CD8-positive, alpha-beta T cell (primary cell): ENCODE measurements at places on chromosomes 6 and 20.

DNA sequence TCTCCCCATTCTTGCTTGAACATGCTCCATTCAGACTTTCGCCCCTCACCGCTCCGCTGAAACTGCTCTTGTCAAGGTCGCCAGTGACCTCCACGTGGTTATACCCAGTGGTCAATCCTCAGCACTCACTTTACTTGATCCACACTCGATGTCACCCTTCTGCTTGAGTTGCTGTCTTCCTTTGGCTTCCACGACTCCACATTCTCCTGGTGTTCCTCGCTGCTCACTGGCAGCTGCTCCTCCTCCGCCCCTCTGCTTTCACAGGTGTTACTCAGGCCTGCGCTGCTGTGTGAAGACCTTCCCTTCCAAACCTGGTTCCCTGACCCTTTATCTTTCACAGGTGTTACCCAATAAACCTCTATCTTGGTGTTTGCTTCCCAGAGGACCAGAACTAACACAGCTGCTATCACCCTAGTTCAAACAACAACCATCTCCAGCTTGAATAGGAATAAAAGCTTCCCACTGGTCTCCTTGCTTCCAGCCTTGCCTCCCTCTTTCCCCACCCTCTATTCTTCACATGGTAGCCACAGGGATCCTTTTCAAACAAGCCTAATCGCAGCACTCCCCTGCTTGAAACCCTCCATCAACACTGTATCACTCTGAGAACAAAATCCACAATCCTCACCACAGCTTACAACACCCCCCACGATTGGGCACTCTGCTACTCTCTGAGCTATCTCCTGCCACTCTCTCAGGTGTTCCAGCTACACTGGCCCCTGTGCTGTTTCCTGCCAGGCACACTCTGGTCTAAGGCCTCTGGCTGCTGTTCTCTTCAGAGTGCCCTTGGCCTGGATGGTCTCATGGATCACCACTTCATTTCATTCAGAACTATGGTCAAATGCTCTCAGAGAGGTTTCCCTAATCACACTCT lies 10.7 kb downstream of the PPIL1 start:
- no peak for DNase-seq

- DNase-seq: no peak
Observed at GRCh38 chr6:137787016-137787415, 80.0 kb upstream of the TNFAIP3 start.

GRCh38 chr6:4606821-4607704 lies 169.1 kb upstream of the CDYL start:
- DNase-seq: no peak

GRCh38 chr6:169391473-169392071 lies 137.9 kb upstream of the THBS2 start:
- DNase-seq: no peak

GRCh38 chr6:137625808-137626207 lies 131.6 kb upstream of the OLIG3 start:
- no peak for DNase-seq

GRCh38 chr6:118719351-118720124 lies 68.1 kb upstream of the CEP85L start:
- DNase-seq: peak; percentile 23

DNA sequence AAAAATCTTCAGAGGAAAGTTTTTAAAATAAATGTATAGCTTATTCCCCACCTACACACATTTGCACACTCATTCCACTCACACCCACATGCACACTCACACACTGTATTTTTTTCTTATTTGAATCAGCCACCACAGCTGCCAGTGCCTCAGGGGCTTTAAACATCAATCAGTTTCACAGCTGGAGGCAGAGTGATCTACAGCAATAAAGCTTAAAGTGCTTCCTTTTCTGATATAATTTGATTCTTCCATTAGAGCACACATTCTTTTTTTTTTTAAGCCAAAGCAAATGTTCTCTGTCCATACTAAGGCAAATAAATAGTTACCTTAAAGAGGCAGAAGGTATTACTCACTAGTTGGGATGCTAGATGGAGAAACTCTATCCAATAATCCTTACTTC lies 498.8 kb upstream of the POU3F2 start:
- no peak for DNase-seq

DNA sequence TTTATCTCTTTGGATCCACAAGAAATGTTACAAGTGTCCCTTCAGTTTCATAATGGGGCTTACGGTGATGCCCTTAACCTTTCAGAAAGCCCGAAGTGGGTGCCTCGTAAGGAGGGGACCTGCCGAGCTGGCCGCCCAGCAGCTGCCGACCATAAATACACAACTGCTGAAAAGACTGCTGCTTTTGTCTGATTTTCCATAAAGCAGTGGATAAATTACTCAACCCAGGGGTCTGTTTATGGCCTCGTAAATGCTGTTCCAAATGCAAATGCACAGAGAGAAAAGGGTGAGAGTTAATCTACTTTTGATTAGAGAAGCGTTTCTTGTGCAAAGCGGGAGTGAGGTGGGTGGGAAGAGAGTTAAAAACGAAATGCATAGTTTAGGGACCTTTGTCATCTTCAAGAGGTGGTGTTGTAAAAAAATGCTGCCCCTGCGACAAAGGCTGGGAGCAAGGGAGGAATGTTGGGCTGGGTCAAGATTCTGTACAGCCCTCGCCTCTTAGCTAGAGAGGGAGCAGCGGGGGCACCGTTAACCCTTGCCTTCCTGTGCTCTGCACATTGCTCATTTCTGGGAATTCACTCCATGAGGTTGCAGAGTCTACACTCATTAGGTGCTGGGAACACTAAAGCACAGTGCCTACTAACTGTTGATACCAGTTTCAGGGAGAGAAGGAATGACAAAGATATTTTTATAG lies 112.0 kb upstream of the MTHFD1L start:
- DNase-seq: no peak

- no peak for DNase-seq
Observed at GRCh38 chr6:17966451-17966850, 21.0 kb downstream of the KIF13A start.

DNA sequence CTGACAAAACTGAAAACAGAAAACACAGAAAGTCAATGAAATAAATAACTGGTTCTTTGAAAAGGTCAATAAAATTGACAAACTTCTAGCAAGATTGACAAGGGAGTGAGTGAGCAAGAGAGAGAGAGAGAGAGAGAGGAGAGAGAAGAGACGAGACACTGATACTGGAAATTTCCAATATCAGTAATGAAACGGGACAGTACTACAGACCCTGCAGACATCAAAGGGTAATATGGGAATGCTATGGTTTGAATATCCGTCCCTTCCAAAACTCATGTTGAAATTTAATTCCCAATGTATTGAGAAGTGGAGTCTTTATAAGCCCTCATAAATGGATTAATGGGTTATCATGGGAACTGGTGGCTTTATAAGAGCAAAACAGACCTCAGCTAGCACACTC lies 3.8 kb downstream of the TTI1 start:
- no peak for DNase-seq

- DNase-seq: no peak
Observed at GRCh38 chr6:47434372-47435253, 43.0 kb upstream of the CD2AP start.

GRCh38 chr6:12348530-12349511 lies 58.7 kb downstream of the EDN1 start:
- no peak for DNase-seq

DNA sequence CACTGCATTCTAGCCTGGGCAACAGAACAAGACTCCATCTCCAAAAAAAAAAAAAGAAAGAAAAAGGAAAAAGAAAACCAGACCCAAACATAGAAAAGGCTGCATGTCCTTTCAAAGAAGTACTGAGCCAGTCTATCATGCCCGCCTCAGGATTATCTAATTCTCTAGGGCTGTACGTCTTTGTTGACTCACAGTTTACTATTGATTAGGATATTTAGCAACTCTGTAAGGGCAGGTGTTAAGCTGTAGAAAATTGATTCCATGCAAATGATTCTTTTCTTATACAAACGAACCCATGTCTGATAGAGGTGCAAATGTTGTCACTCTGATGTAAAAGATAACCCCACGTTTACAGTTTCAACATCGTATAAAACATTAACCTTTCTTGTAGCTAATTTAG lies 209.0 kb downstream of the TTLL2 start:
- DNase-seq: no peak

DNA sequence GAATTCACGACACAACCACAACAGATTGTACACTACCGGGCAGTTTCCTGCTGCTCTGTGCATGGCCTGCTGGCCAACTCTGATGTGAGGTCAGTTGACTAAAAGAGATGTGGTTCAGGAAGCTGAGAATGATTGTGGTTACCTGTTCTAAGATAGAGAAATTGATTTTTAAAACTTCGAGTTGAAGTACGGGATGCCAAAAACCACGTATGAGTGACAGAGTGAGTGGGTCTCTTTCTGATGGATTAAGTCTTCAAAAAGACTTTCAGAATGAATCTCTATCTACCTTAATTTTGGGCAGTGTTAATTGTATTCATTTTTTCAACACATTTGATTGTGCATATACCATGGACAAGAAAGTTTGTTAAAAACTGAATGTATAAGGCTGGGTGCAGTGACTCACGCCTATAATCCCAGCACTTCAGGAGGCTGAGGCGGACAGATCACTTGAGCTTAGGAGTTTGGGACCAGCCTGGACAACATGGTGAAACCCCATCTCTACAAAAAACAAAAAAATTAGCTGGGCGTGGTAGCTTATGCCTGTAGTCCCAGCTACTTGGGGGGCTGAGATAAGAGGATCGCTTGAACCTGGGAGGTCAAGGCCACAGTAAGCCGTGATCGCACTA lies 121.2 kb downstream of the SGK1 start:
- no peak for DNase-seq

DNA sequence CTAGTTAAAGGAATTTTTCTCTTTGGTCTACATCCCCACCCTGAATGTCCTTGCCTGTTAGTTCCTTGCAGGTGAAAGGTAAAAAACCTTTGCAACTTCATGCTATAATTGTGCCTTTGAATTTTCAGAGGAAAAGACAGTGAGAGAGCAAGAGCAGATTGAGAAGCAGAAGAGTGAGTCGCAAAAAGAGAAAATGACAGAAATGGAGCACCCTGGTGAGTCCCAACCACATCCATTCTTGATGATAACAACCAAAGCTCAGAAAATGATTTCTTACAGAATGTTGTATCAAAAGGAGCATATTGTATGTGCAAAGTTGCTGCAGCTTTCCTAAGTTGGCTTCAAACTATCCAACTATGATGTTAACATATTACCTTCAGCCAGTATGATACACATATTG lies 165.2 kb upstream of the CENPW start:
- DNase-seq: no peak

DNA sequence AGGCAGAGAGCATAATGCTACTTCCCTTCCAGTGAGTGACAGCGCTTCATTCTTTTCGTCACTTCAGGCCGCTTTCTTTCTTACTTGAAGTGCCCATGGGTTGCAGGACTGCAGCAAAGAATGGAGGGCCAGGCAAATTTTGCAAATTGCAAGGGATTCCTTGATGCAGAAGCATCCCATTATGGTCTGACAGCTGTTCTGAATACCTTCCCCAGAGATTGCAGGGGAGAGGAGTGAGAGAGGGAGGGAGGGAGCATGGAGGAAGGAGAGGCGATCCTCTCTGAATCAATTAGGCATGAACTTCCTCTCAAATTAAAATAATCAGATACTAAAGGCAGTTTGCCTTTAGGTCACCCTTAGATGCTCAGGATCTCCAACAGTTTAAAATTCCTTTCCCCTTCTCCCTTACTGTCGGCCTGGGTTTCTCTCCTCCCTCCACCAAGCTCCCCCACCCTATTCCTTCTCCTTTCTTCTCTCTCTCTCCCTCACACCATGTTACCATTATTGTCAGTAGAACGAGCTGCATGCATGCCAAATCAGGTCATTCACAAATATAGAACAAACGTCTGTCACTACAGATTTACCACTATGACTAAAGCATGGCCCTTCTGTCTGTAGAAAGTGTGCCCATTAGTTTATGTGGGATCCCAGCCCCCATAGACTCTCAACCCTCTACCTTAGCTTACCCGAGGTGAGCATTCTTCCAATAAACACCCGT lies 289.2 kb downstream of the CD83 start:
- no peak for DNase-seq

GRCh38 chr6:99362678-99363268 lies 13.3 kb upstream of the FAXC start:
- no peak for DNase-seq

DNA sequence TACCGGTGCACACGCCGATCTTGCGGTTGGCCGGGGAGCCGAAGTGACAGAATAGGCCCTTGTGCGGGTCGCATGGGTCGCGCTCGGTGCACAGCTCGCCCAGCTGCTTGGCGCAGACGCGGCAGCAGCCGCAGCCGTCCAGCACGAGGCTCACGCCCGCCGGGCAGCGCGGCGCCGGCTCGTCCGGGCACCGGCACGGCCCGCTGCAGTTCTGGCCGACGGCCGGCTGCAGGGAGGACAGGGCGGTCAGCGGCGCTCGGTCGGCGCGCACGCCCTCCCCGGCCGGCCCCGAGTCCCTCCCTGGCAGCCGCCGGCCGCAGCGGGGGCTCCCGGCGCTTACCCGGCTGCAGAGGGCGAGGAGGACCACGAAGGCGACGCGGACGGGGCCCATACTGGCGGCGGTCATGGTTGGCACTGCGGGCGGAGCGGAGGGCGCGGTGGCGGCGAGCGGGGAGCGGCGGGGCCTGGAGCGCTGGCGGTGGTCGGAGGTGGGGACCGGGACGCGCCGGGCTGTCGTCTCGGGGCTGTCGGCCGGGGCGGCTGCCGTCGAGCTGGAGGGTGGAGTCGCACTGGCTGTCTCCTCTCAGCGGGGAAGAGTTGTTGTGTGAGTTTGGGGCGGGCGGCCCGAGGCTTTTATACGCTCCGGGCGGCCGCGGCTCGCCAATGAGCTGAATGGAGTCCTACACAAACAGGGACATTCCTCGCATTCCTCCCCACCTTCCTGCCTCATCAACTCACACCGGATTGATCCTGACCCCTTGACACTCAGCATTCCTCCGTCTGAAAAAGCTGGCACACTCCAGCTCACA lies at the start of gene CCN2:
CCN2 (minus strand) TSS at position 606 of the 809 bp plus-strand sequence; CDS start at position 406, 200 bp downstream.
- DNase-seq: no peak

GRCh38 chr6:160013987-160014868 lies 45.3 kb downstream of the IGF2R start:
- DNase-seq: peak; percentile 37

- DNase-seq: no peak
Observed at GRCh38 chr6:130625825-130626527, 201.2 kb upstream of the SMLR1 start.

DNA sequence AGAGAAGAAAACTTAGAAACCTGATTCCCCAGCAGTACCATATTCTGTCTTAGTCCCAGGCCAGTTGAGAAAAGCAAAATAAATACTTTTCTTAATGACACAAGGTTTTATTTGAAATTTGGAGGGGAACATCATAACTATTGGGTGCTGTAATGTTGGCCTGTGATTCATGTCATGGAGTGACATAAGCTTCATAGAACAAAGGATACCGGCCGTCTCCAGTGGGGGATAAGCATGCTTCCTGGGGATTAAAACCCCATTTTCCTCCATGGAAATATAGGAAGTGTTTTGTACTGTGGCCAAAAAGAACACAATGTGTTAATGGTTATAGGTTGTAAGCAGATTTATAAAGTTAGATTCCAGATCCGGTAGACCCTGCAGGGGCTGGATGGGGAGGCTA lies 18.0 kb downstream of the MTHFD1L start:
- no peak for DNase-seq

DNA sequence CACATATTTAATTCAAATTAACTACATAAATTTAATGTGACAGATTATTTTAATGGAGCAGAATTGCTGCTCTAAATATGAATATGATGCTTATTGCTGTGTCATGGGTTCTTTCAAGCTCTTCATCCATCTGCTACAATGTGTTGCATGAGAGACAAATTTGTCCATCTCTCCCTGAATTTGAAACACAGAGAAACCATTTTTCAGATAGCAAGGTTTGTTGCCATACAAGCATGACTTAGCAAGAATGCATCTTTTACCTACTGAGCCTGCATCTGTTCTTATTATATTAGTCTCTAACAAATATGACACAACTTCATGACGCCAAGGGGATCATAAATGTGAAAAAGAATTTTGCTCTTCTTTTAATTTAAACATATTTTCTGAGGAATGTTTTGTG lies 8.0 kb upstream of the UTRN start:
- DNase-seq: no peak
